ENCODE measurements at places on chromosomes 3 and 15.

- DNase-seq, result no peak
Measured at GRCh38 chr3:42849017-42849416, 26.7 kb downstream of the CYP8B1 start.

GRCh38 chr15:61314427-61314826 lies 85.3 kb upstream of the RORA start:
- no peak for DNase-seq

DNA sequence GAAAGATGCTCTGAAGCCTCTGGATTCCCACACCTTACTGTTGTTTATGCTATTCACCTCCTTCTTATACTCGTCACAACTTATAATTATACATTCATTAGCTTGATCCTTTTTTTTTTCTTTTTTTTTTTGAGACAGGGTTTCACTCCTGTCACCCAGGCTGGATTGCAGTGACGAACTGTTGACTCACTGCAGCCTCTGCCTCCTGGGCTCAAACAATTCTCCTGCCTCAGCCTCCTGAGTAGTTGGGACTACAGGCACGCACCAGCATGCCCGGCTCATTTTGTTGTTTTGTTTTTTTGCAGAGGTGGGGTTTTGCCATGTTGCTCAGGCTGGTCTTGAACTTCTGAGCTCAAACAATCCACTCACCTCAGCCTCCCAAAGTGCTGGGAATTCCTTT lies 143.6 kb downstream of the PLCL2 start:
- DNase-seq, result no peak

DNA sequence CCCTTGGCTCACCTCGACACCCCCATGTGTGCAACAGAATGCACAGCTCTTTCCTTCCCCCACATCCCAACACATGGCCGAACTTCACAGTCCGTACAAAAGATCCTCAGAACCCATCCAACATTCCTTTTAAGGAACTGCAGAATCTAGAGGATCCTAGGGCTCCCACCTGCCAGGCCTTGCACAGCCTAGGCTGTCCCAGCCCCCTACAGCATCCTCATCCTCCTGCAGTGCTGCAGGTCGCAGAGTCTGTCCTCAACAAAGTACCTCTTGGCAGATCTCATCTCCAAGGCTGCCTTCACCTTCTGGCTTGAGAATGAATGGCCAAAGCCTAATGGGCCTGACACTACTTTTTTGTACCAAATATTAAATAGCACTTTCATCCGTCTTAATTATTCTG lies 19.8 kb downstream of the PRR23E start:
- no peak for DNase-seq

DNA sequence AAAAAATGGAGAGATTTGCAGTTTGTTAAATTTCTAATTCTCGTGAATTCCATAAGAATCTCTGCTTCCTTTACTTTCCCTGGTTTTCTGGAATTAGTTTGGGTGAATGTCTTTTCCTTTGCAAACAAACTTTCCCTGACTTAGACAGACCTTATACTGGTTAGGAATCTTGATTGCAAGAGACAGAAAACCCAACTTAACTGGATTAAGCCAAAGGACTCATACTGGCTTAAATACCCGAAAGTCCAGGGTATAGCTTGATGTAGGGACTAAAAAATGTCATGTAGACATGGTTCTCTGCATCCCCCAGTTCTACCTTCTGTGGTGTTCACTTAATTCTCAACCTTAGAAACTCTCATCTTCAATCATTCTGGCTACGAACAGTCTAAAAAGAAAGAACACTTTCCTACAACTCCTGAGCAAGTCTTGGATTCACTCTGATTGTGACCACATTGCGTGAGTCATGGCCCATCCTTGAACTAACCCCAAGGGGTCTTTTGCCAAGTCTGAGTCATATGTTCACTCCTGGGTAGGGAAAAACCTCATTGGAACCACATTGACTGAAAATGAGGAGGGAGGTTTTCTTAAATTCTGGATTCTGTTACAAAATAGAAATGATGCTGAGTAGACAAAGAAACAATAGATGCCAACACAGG lies 136.0 kb upstream of the DAZL start:
- DNase-seq, result no peak

- DNase-seq, result no peak
Measured at GRCh38 chr3:15796771-15797641, 773 bp downstream of the ANKRD28 start.

- DNase-seq, result no peak
Measured at GRCh38 chr3:141793476-141794260, 30.5 kb downstream of the GRK7 start.

DNA sequence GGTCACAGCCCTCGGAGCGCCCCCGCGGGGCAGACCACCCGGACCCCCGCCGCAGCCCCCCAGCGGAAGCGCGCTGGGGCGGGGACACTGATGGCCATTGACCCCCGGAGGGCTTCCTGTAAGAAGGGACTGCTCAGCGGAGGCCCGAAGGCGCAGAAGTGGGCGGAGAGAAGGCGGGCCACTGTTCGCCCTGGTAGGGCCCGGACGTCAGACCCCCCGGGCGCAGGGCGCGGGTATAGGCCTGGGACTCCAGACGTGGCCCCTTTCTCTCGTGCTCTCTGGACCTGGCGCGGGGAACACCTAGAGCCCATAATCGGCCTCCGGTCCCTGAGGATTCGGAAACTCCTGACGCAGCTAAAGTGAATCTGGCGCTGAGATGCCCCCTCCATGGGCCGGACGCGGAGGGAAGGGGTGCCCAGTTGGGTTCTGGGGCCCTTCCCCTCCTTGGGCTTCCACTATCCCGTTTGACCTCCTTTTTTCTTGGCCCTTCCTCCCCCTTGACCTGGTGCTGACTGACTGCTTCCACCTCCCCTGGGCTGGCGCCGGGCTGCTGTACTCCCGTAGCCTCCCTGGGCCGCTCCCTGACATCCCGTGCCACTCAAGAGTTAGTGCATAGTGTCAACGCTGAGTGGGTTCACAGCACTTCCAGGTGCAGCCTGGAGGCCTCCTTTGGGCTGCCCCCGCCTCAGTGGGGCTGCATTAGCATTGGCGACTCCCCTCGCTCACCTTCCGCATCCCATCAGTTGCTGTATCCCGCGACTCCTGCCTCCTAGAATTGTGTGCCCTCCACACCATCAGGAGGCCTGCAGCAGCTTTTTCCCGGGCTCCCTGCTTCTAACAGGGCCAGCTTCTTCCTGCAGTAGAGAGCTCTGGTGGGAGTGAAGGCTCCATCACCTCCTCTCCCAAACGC lies 694 bp downstream of the ABTB1 start:
- no peak for DNase-seq

- no peak for DNase-seq
Measured at GRCh38 chr3:38318766-38319671, 27.6 kb upstream of the XYLB start.

DNA sequence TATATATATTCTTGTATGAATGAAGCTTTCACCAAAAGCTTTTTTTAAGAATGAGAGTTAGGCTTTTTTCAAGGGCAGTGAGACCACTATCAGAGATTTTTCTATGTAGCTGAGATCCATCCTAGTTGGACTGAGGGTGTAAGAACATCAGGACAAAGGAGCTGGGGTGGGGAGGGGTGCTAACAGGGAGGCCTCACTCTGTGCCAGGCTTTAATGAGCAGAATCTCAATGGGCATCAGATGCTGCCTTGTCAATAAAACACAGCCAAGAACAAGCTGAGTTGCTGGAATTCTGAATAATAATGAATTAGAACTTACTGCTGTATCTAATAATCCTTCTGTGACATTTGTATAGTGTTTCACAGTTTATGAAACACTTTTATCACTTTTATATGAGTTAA lies 41.4 kb upstream of the USP3 start:
- DNase-seq, result no peak

- peak; percentile 54 for DNase-seq
Measured at GRCh38 chr15:90885432-90886290, 1.4 kb downstream of the FES start.

DNA sequence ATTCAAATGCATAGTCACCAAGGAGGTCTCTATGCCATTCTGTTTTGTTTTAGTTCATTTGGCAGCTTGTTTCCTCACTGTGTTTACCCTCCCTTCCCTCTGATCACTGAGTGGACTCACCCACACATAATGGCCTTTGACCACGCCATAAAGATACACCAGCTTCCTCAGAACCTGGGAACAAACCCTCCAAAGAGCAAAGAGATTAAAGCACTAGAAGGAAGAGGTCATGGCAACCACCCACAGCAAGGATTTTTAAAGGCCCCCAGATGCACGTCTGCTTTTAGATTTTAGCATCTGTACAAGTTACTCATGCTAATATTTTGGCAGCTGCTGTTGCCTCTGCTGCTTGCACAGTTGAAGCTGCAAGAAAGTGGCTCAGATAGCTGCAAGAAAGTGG lies 47.9 kb upstream of the CADPS start:
- no peak for DNase-seq

- DNase-seq, result no peak
Measured at GRCh38 chr3:10363935-10364334, 43.0 kb upstream of the SEC13 start.

- DNase-seq, result no peak
Measured at GRCh38 chr15:47384341-47384740, 333.0 kb upstream of the SEMA6D start.

DNA sequence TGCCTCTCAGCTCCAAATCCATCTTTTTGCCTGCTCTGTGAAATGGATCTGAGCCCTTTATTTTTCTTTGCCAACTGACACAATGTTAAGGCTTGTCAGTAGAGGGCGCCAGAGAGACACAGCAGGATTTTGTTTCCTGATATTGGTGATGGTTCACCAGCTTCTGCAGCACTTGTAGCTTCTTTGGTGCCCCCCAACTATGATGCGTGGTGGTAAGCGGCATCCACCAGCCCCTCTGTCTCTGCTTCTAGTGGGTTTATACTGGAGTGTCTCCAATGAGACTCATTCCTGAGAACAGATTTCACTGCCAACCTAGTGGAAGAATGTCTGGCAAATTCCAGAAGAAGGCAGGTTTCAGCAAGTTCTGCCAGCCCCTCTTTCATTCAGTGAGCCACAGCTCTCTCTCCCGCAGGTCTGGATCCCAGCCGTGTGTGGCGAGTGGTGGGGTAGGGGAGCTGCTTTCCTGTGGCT lies 471.9 kb upstream of the FRG2C start:
- DNase-seq, result no peak

GRCh38 chr15:101349047-101349951 lies 54.3 kb upstream of the SNRPA1 start:
- DNase-seq, result no peak

DNA sequence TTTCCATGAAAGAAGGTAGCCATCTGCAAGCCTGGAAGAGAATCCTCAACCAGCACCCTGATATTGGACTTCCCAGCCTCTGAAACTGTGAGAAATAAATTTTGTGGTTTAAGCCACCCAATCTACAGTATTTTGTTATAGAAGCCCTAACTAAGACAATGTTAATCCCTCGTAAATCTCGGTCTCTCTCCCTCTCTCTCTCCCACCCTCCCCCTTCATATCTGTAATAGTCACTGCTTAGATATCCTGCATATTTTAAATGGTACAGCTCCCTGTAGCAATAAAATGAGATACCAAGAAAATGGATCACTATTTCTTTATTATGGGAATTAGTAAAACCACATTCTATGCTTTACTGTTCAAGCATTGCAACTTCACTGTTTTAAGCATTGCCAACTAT lies 21.0 kb upstream of the FAM174B start:
- no peak for DNase-seq

- DNase-seq, result no peak
Measured at GRCh38 chr3:125356140-125357026, 18.7 kb downstream of the ZNF148 start.

DNA sequence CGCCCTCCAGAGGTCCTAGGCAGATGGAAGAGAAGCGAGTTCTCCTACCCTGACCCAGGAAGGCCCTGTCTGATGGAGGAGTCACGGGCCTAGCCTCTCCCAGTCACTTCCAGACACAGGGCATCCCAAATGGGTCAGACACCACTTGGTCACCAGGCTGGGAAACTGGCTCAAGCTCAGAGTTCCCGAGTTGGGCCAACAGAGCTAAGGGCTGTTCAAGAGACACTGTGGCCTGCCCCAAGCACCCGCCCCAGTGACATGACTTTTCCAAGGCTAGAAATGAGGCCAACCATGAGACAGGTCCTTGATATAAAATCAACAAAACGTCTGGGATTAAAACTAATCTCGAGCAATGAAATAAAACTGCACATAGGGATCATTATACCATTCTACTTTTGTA lies 113.8 kb downstream of the IQSEC1 start:
- DNase-seq, result no peak

- DNase-seq, result no peak
Measured at GRCh38 chr3:123688241-123688747, 103.4 kb upstream of the HACD2 start.

DNA sequence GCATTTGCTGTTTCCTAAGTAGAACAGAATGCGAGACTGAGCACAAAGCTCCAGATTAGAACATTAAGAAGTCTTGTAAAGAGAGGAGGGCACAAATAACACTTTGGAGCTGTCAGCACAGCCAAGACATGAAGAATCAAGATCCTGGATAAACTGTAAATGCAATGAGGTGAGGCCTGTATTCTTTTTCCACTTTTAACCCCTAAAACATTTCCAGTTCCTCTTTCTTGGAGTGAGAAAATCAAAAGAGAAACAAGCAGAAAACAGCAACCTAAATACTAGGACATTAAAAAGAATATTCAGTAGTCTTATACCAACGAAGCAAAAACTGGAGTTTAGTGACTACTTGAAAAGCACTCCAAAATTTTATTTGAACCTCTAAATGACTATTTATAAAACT lies 204.3 kb downstream of the ZBTB20 start:
- DNase-seq, result no peak

DNA sequence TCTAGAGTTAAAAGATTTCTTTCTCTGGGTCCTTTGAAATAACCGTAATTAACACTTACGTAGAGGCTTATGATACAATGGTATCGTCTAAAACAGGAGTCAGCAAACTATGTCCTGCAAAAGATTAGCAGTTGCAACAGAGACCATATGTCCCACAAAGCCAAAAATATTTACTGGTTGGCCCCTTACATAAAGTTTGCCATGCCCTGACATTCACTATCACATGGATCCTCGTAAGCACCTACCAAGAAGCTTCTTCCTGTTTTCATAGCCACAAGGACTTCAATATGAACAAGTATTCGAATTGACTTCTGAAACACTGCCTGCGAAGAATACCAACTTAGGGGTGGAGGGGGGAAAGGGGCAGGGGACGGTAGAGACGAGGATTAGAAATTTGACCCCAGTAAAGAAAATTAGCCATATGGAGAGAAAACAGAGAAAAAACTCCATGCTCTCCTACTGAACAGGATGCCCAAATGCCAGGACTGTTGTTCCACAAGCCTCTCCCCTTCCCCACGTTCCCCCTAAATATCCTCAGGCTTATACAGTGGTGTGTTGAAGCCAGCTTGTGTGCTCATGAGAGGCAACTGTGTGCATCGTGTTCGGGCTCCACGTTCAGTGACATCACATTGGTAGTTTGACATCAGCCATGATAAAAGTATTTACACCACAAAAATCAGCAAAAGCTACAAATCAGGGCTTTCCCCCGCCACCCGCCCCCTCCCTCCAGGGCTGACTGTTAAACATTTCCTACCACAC lies 144.1 kb upstream of the HES1 start:
- no peak for DNase-seq

GRCh38 chr3:151890721-151891141 lies 17.3 kb downstream of the SUCNR1 start:
- DNase-seq, result no peak

- DNase-seq, result no peak
Measured at GRCh38 chr3:52092891-52093290, 36.5 kb upstream of the DUSP7 start.

GRCh38 chr3:55313666-55314065 lies 173.4 kb downstream of the WNT5A start:
- no peak for DNase-seq

Measured in NCI-H187 (cell line).